ENCODE measurements at places on chromosomes 6 and 20. TPM values are rescaled to one million over a fixed set of nuclear protein-coding genes. Genes with fewer than 3 reads are reported as not detected.

- DNase-seq: no peak
Observed at GRCh38 chr6:105990151-105990550, 96.0 kb upstream of the PRDM1 start.

NHLRC1 gene
- 0.83 TPM for total RNA-seq

DNA sequence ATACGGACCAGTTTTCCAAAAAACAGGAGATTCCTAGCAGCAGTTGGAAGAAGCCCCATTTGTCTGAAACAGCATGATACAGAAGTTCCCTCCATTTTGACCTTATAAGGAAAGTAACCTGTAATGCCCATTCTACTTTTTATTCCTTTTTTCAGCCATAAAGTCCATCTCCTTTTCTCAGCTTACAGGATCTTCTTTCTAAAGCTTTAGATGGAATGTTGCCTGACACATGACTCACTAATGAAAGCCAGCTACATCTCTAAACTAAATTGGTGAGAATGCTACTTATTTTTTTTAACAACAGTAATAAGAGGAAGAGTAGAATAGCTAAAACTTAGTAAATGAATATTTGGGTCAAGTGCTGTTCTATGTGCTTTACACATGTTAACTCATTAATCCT lies 234.1 kb downstream of the CDH26 start:
- DNase-seq: peak; percentile 17

HLA-F gene
- total RNA-seq: not detected

GRCh38 chr6:12709116-12709515 lies 7.5 kb upstream of the PHACTR1 start:
- DNase-seq: no peak

SRMS gene
- not detected for total RNA-seq

LY6G6D gene
- total RNA-seq: not detected
